Tongue (tissue), 3 donors: ENCODE measurements at places on chromosomes 3 and 15. TPM values are rescaled to one million over a fixed set of nuclear protein-coding genes. Genes with fewer than 3 reads are reported as not detected.

GCSAM gene
- 0.41 TPM for total RNA-seq

AGTR1 gene
- total RNA-seq: 2.2 TPM

SEMA4B gene
- 26.6 TPM for total RNA-seq

SLC12A1 gene
- not detected for total RNA-seq

SPINT1 gene
- total RNA-seq: 49.2 TPM

SLC9A9 gene
- total RNA-seq: 28.4 TPM

RLBP1 gene
- not detected for total RNA-seq

STARD5 gene
- total RNA-seq: 4.2 TPM

GRCh38 chr15:92586966-92587365, 68.6 kb downstream of the FAM174B start:
- no peak for DNase-seq

GRCh38 chr15:83322691-83323090, 38.2 kb upstream of the BNC1 start:
- DNase-seq: no peak

DNA sequence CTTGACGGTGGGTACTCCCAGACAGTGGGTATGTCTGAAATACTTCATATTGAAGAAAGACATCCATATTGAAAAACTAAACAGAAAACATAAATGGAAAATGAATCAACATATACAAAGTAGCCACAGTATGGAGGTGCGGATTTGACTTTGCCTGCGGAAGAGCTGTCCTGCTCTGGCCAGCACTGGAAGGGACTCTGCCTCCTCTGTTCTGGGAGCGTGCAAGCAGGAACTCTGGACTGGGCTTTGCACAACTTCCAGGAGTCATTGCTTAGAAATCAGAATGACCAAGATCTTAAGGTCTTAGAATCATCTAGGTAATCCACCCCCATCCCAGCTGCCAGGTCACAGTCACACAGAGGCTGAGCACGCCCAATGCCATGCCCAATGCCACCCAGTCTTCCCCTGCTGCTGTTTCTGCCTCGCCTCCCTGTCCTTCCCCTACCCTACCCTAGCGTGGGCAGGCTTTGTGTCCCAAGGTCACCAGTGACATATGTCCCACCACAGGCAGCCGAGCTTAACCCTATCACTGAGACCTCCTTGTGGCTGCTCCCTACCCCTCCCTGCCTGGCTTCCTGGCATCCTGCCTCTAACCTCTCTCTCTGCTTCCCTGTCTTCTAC, 36.3 kb downstream of the CDC25A start:
- DNase-seq: no peak

DNA sequence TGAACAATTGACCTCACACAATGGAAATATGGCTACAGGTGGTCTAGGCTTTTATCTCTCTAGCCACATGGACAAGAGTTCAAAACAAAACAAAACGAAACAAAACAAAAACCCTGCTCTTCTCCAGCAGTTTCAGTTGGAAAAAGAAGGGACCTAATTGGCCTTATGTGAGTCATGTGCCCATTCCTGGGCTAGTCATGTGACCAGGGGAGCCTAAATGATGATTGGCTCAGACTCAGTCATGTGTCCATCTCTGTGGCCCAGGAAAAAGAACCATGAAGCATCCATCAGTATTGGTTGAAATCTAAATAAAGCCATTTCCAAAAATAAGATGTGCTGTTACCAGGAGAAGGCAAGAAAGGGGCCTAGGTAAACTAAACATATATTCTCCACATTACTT, 96.8 kb downstream of the ANXA2 start:
- DNase-seq: no peak

- DNase-seq: no peak
Observed at GRCh38 chr3:107810171-107811071, 280.4 kb downstream of the CD47 start.

- DNase-seq: peak; percentile 82
Observed at GRCh38 chr3:29279806-29280205, 1.1 kb upstream of the RBMS3 start.

- DNase-seq: peak; percentile 25
Observed at GRCh38 chr3:197174927-197175326, 123.5 kb downstream of the DLG1 start.

GRCh38 chr3:8873740-8874139, 89.5 kb downstream of the RAD18 start:
- no peak for DNase-seq

- no peak for DNase-seq
Observed at GRCh38 chr3:133866141-133866540, 29.5 kb downstream of the RAB6B start.

DNA sequence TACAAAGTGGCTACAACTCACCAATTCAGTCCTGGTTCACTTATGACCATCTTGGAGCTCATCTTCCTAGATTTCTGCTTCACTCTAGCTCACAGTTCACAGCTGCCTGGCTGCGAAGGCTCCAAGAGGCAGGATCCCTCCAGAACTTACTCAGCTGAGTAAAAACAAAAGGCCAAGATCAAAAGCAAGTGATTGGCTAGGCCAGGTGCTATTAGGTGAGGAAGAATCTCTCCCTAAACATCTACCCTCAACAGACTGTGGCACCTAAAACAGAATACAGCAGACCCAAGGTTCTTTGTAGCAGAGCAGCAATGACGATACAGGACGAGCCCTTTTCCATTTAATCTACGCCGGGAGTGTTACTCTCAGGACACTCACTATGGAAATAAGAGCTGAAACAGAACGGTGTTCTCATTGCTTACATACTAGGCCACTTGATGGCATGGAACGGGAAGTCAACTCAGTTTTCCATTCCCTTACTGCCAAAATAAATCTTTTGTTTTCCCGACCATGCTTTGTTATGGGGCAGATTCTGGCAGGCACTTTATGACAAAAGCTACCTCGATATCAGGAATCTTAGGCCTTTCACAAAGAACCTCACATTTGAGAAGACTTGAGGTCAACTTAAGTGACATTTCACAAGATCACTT, 901 bp downstream of the ICE2 start:
- DNase-seq: peak; percentile 68

- peak; percentile 52 for DNase-seq
Observed at GRCh38 chr15:40511472-40512133, 40.8 kb downstream of the CHST14 start.

- no peak for DNase-seq
Observed at GRCh38 chr3:4993276-4994143, 14.3 kb downstream of the BHLHE40 start.

DNA sequence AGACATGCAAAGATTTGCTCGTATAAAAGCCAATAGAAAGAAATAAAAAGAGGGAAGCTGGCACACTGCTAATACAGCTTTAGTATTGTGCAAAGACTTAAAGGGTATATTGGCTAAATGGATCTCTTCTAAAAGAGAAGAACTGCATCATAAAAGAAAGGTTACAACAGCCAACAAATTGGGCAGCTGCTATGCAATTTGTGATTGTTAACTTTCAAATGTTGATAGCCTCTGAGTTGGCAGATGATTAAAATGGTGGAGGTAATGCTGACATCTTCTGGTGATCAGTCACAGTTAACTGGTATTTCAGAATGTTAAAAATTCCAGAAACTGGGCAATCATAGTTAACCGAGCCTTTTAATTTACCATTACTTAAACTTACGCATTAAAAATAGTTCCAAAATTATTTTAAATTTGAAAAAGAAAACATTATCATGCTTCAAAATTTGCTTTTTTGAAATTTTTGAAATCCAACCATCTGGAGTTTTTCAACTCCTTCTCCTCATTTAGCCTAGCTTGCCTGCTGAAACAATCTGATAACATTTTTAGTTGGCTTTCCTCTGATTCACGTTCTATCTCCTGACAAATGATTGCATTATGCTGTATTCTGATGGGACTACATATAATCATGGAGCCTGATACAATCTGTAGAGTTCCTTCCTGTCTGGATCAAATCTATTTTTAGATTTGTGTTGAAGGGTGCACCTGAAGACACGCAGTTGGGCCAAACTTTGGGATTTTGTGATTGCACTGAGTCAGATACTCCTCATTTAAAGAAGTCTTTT, 144.0 kb upstream of the PDZRN3 start:
- DNase-seq: peak; percentile 24

DNA sequence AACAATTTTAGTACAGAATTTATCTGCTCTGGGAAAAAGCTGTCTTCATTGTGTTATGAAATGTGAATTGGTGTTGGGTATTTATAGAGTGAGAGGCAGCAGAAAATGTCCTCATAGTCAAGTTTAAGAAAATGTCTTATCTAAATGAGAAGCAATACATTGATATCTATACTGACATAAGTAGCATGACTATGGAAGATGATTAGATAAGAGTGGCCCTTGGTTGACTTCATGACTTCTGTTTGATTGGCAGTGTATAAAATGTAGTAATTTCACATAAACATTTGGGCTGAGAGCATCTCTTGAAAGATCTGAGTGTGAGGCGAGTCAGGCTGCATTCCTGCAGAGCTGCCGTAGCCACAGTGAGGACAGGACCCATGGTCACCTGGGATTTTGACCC, 19.4 kb downstream of the MCTP2 start:
- DNase-seq: no peak

DNA sequence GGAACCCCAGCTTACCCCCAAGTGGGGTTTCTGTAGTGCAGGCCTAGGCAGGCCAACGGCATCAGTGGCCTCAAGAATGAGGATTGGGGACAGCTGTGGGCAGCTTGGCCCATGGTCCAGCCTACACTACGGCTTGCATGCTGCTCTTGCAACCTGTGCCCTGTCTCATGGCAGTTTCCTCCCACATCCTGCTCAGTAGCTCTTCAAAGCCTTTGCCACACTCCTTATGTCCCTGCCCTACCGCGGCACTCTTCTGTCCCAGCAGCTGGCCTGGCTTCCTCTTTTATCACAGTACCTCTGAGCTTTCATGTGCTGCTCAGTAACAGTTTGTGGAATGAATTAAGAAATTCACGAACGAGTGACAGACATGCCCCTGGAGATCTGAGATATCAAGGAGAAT, 431.0 kb downstream of the EPHB1 start:
- DNase-seq: no peak

GRCh38 chr3:179446501-179446900, 4.8 kb downstream of the GNB4 start:
- peak; percentile 28 for DNase-seq

DNA sequence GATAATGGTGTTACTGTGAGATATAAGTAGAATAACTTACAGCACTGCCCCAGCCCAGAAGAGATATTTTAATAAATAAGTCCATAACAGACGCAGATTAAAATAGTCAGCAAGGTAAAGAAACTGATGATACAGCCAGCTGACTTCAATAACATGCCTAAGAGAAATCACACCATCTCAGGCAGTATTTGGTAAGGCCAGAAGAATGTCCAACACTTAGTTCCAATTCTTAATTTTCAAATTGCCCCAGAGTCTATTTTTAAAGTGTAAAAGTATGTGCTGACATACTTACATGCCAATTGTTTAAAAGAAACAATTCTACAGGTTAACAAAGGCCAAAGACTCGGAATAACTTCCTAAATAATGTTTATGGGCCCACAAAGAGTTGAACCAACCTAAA, 1.6 kb downstream of the GNB4 start:
- DNase-seq: peak; percentile 13

DNA sequence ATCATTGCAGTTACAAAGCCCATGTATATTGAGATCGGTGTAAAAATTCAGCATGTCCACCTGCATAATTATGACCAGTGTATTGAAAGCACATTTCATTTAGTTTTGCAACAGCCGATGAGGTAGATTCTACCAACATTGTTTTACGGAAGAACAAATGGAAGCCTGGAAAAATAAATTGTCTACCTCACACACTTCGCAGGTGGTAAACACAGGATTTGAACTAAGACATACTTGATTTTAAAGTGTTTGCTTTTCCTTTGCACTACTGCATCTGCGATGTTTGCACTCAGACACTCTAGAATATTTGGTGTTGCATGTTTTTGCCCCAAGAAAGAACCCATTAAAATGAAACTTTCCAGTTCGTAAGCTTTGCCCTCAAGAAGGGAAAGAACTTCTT, 148.4 kb downstream of the PGPEP1L start:
- DNase-seq: no peak

DNA sequence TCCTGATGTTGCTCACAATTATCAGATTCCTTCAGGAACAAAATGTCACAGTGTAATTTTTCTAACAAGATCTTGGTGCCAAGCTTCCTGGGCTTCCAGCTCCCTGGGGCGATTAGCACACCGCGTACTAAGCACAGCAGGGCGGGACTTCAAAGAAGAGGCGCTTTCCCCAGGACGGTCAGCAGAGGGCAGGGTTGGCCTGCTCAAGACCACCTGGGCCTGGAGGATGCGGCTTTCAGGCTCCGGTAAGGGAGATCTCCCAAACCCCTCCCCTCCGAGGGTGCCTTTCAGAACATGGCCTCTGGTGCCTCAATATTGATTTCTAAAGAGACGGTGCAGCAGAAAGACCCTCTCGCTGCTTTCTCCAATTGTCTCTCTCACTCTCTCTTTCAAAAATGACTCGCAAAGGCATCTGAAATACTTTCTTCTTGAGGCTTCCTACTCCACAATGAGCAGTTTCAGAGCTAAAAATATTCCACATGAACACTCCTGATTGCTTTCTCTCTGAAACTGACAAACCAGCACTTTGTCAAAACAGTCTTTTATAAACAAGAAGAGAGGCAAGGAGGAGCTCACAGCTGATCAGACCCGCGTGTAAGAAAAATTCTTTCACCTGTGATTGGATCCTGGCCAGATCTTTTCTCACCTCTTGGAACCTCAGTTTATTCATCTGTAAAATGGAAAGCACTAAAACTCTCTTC, 154.0 kb downstream of the ADAMTS9 start:
- peak; percentile 95 for DNase-seq

DNA sequence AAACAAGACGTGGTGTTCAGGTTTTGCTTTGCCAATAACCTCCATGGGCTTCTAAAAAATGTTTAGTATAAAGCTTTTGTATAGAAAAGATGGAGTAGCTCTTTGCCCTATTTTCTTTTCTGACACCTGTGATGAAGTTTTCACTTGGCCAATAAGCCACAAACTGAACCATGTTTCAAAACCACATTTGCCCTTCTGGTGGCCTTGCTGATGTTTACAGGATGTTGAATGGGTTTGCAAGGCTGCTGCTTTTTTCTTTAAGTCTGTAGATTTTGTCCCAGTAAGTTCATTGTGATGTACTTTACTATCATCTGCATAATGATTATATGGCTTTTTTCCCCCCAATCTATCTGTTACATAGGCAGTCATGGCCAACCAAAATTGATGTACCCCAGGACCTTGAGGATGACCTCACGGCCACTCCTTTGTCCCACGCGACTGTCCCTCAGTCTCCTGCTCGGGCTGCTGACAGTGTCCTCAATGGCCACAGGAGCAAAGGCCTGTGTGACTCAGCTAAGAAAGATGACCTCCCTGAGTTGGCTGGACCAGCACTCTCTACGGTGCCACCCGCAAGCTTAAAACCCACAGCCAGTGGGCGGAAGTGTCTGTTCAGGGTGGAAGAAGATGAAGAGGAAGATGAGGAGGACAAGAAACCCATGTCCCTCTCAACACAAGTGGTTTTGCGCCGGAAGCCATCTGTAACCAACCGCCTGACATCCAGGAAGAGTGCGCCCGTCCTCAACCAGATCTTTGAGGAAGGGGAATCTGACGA, 60.8 kb downstream of the SNRK start:
- DNase-seq: no peak

GRCh38 chr3:135050536-135050935, 255.5 kb downstream of the EPHB1 start:
- DNase-seq: no peak
